Activated effector memory CD4-positive, alpha-beta T cell treated with anti-CD3 and anti-CD28 coated beads, Interleukin-2, amount 50 U/mL, for 16 hours (primary cell): ENCODE measurements at places on chromosomes 4 and X.
A peak's percentile ranks its signal among the peaks of the same experiment; 100 is the strongest.

DNA sequence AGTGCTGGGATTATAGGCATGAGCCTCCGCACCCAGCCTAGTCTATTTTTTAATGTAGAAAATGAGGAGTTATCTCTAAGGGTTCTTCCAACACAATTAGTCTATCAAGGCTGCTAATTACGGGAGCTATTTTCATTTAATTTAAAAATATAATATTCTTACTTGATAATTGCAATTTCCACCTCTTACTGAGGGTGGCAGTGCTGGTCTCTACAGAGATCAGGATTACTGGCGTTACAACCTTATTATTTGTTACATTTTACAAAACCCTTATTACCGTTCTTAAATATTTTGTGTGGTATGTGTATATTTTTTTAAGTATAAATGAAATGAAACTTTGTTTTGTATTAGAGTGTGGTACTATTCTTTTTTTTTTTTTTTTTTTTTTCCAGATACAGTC is 17.6 kb upstream of the GK start:
- DNase-seq, result no peak

- DNase-seq, result no peak
Measured at GRCh38 chr4:130154901-130155300, 1058.9 kb downstream of the C4orf33 start.

DNA sequence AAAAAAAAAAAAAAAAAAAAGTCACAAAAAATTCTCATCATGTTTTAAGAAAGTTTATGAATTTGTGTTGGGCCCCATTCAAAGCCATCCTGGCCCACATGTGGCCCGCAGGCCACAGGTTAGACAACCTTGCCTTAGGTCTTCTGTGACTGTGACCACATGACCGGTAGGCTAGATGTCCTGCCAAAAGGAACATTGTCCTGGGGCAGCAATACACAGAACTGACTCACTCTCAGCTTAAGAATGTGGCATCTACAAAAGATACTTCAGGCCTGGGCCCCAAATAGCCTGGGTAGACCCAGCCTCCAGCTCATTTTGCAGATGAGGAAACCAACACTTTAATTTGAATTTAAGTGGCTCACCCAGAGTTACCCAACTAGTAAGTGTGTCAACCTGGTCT is 10.0 kb downstream of the AWAT2 start:
- DNase-seq, result no peak

DNA sequence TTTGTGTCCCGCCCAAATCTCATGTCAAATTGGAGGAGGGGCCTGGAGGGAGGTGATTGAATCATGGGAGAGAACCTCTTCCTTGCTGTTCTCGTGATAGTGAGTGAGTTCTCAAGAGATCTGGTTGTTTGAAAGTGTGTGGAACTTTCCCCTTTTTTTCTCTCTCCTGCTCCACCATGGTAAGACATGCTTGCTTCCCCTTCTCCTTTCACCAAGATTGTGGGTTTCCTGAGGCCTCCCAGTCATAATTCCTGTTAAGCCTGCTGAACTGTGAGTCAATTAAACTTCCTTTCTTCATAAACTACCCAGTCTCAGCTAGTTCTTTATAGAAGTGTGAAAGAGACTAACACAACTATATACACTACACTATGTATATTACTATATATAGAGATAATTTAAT is 697.8 kb upstream of the HS3ST1 start:
- DNase-seq, result no peak

DNA sequence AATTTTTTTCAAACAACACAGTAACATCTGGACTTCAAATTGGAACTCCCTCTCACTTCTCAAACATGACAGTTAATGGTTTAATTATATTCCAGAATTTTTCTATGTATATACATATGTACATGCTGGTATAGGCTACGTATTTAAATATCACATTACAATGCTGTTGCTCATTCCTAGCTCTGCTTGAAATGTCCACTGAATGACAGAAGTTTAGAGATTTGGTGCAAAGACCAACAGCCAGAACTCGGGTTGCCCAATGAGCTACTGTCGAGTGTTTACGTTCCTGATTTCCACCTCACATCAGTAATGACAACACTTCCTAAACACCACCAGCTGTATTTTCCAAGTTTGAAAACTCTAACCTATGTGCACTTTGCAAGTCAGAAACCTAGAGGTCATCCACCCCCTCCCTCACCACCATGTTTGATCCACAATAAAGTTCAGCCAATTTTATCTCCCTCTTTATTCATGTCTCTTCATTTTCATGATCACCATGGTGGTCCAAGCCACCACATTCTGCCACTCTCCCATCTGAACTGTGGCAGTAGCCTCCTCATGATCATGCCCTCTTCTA is 49.3 kb upstream of the RPL34 start:
- no peak for DNase-seq

- DNase-seq, result no peak
Measured at GRCh38 chrX:78665342-78665741, 6.2 kb upstream of the RTL3 start.

DNA sequence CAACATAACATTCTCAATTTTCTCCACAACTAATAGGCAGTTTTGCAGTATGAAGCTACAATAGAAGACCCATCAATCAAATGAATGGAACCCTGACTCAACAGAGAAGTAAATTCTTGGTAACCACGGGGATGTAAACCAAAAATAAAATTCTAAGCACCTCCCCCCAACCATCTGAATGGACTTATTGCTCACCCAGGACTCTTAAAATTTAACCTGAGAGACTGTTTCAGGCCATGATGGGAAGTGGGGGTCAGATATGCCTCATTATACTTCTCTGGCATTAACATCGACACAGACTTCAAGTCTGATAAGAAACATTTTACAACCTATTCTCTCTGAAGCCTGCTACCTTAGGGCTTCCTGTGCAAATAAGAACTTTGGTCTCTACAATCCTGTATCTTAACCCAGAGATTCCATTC is 620.9 kb downstream of the TLL1 start:
- DNase-seq, result no peak

DNA sequence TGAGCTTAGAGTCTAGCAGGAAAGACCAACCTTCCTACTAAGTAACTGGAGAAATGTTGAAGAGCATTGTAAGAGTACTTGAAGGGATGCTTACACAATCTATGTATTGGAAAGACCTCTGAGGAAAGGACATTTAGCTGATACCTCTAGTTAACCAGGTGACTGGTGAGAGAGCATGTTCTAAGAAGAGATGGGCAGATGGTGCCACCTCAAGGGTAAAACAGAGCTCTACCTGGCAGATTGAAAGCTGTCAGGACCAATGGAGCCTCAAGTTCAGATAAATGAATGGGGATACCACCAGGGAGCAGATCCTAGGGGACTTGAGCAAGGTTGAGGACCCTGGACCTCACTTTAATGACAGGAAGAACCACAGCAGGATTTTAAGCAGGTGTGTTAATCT is 196.4 kb downstream of the QDPR start:
- no peak for DNase-seq

DNA sequence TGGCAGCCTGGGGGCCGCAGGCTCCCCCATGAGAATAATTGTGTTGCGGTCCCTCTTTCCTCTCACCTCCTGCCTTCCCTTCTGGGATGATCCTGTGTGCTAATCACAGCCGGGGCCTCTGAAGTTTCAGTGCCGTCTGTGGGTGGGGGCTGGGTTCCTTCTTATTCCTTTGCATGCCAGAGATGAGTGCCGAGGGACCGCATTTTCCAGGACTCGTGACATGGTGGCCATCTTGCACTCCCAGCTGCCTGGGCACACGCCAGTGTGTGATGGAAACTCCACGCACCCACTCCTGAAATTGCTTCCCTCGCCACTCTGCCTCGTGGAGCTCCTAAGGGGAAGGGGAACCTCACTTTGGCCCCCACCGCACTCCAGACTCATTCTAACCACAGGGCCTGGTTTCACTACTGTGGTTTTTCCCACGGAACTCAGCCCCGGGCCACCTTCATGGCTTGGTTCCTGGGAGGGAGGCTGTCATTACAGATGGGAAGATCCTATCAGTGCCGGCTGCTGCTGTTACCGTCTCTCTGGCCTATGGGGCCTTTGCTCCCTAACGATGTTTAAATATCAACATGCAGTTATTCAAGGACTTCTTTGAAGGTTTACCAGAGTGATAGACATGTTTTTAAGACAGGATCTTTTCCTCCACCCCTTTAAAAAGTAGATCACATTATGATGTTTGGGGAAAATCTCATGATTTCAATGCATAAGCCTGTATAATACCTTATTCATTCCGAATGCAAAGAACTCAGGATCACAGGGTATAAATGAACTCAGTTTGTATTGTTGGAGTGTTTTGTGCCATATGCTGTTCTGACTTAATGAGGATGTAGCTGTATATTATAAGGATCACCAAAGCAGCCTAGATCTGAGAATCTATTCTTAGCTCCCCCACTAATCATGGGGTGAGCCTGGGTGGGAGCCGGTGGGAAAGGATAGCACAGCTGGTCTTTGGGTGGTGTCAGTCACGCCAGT is 89.6 kb downstream of the SORCS2 start:
- DNase-seq, result no peak

GRCh38 chrX:45258731-45259402 is 58.2 kb upstream of the DIPK2B start:
- DNase-seq, result no peak

DNA sequence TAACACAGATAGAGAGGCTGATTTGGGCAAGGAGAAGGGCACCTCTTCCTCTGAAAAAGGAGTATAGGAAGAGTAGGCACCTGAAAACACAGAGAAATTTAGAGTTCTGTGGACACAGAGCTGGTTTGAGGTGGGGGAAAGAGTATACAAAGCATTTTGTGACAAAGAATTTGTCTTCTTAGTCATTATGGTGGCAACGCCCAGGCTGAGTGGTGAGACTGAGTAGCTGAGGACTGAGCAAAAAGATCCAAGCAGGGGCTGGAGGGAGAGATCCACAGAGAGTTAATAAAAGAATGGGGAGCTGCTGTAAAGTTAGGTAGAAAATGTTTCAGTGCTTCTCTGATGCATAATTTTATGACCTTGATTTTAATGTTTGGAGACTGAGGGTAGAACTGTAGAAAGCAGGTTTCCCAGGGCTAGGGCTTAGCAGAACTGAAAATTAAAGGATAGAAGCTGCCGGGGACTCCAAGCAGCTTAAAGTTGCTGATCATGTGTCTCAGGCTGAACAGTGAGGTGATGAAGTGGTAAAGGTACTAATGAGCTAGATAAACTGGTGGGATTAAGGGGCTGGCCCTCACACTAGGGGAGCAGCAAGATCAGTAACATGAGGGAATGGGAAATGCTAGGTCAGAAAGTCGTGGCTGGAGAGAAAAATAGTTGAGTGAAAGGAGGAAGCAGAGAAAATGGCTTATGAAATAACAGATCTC is 118.9 kb downstream of the CEP44 start:
- no peak for DNase-seq

GRCh38 chr4:15695240-15695699 is 7.6 kb upstream of the BST1 start:
- DNase-seq, result no peak

GRCh38 chr4:127521463-127521862 is 111.3 kb upstream of the INTU start:
- no peak for DNase-seq

DNA sequence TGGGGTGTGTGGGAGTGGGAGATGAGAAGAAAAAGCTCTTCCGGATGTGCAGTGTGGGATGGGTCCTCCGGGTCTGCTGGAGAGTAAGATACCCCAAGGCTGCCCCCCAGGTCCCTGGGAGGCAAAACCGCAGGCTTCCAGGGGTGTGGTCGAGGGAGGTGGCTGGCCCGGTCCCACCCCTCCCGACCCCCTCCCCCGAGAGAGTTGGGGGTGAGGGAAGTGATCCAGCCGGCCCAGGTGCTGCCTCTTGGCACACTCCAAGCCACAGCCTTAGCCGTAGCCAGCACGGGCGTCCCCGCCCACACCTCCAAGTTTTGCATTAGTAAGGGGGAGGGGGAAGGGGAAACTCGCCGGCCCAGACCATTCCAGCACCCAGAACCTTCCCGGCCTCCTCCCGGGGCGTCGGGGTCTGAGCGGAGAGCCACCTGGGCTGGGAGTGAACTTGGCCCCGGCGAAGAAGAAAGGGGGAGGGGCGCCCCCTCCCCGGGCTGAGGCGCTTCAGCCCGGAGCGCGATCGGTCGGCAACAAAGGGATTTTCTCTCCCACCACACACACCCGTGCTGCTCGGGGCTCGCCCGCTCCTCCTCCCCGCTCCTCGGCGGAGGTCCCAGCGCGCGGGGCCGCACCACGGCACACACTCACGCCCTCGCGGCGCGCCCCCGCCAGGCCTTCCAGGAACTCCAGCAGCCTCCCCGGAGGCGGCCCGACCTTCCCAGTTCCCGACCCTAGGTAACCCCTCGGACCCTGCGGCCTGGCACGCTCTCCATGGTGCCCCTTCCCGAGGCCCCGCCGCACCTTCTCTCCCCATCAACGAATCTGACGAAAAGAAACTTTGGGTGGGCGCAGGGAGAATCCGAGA is 14.4 kb downstream of the BCOR start:
- no peak for DNase-seq

- no peak for DNase-seq
Measured at GRCh38 chr4:8009710-8010511, 70.2 kb upstream of the AFAP1 start.

DNA sequence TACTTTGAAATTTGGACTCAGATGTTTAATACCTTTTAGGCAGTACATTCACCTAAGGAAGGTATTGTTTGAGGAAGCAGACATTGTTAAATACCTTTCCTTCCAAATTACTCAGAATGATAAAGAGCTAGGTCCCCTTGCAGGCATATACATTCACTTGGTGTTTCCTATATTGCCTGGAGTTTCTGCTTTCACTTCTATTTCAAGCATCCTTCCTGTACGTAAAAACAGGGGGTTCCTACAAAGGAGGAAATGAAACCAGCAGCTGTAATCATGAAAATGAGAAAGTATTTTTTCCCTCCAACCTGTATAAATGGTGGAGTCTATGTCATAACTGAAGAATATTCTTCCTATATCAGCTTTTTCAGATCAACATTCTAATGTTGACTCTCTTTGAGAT is 90.4 kb upstream of the RASGEF1B start:
- DNase-seq, result no peak

DNA sequence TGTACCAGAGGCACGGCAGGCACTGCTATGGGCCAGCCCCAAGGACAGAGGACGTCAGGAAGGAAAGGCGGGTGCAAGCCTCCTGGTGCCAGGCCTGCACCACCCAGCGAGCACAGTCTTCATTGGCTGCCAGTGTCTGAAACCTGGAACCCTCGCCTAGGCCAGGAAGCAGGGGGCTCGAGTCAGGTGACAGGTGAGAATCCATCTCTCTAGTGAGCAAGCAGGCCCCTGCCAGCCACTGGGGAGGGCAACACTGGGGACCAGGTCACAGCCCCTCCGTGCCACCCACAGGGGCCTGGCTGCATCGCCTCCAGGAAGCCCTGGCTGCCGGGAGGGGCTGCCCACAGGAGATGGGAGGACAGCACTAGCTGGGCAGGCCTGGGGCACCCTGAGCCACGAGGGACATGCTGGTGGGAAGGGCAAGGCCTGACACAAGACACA is 6.9 kb upstream of the HAUS3 start:
- DNase-seq, result peak; percentile 61

DNA sequence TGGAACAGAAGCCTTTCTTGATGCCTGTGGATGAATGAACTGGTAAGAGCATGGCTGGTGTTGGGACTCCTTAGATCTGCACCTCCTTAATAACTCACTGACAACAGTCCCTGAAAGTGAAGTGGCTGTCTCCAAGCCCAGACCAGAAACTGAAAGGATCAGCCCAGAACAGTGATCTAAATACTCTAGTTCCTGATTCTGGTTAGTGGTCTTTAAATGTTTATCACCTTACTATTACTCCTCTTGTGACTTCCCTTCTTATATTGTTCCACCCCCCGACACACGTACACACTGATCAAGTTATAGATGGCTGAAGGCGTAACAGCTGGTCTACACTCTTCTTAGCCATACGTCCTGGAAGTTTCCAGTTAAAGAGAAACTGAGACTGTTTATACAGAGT is 33.8 kb upstream of the ARMCX2 start:
- DNase-seq, result no peak

GRCh38 chrX:96615448-96615847 is 69.2 kb upstream of the DIAPH2 start:
- no peak for DNase-seq

- DNase-seq, result no peak
Measured at GRCh38 chr4:6278801-6279197, 9.1 kb downstream of the WFS1 start.
